ENCODE measurements at places on chromosomes 4 and X.

GRCh38 chrX:2538031-2538757, 37.4 kb upstream of the DHRSX start:
- DNase-seq, result no peak

GRCh38 chr4:11106190-11106589, 322.5 kb downstream of the HS3ST1 start:
- no peak for DNase-seq

DNA sequence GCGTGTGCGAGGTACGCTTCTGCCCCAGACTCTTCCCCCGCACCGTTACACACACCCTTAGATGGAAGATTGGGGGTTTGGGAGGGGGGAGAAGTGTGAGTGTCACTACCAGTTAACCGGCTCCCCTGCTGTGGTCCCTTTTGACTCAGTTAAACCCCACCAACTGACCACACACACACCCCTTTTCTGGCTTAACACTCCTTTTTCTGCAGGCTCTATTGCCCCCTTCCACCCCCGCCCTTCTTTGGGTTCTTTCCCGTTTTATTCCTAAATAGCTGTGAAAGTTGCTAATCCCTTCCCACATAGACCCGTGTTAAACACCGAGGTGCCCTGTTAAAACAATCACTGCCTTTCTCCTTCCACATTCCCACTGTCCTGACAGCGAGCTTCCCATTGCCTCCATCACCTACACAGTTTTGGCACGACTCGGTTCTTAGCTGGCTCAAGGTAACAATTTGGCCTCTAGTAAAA, 3.7 kb upstream of the NR3C2 start:
- DNase-seq, result no peak

- no peak for DNase-seq
These were observed 979 bp downstream of the EFNB1 start for GRCh38 chrX:68829582-68830418.

- peak; percentile 39 for DNase-seq
These were observed 76.4 kb downstream of the CLCN4 start for GRCh38 chrX:10233173-10233572.

GRCh38 chrX:10015723-10016518, 48.8 kb downstream of the CLDN34 start:
- DNase-seq, result no peak
